Hepatic stellate cell (primary cell): ENCODE measurements at places on chromosomes 16 and 17.

DNA sequence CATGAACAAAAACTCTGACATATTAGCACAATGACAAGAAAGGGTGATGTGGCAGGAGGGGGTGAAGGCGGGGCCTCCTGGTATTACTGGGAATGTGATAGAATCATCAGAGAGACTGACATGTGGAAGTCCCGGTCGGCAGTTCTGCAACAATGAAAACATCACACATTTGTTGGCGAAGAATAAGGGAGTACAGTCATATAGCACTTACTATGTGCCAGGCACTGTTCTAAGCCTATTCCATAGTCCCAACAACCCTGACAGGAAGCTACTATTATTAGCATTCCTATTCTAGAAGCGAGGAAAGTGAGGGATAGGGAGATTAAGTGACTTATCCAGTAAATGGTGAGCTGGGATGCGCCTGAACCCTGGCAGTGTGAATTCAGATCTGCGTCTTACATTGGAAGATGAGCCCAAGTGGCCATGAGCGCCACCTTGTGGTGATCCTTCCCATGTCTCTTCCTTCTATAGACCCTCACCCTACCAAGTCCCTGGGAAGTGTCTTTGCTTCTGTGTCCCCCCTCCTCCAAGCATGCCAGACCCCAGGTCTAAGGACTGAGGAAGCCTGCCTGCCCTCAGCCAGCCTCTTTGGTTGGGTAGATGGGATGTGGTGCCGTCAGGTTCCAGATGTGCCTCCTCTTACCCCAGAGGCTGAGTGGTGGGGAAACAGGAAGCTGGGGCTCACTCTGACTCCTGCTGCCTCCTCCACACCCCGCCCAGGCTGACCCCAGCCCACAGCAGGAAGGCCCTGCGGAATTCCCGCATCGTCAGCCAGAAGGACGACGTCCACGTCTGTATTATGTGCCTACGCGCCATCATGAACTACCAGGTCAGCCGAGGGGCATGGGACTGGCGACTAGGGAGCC, 14.0 kb downstream of the FMNL1 start:
- peak; percentile 80 for DNase-seq

- DNase-seq = no peak
Observed at GRCh38 chr17:82691714-82692113, 6.8 kb downstream of the RAB40B start.

DNA sequence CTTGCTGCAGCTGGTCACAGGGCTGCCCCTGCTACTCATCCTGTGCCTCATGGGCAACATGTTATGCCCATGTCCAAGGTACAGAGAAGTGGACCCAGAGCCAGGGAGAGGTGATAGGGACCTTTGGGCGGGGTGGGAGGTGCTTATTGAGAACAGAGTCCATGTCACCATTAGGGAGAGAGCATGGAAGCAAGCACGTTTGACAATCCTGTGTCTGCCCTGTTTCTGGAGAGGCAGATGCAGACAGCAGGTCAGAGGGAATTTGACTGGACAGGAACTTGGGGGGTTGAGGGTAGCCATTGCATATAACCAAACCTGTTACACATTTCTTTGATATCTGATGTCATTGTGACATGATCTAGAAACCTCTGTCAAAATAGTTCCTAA, 14.3 kb upstream of the ARL4D start:
- no peak for DNase-seq

DNA sequence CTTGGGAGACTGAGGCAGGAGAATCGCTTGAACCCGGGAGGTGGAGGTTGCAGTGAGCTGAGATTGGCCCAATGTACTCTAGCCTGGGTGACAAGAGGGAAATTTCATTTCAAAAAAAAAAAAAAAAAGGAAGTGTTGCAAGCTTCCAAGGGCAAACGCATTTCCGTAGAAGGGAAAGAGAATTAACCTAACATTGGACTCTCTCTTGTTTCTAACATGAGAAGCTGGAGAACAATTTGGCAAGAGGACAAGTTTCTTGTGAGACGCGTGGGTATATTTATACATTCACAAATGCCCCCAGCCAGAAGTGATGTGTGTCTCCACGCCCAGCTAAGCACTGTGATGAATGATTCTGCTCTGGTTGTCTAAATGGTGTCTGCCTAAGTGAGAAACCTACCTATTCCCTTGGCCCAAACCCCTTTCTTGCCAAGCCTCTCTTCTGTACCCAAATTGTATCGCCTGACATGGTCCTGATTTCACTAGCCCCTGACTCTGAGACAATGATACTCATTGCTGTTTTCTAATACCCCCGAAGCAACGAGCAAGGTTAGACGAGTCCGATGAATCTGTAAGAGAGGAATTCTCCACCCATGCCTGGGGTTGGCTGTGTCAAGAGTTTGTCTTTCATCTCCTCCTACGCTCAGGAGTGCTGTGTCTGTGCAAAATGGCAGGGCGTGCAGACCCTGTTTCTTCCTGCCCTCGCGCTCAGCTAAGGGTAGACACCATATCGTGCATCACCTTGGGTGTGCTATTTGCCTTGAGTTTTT, 14.2 kb upstream of the ST6GALNAC2 start:
- DNase-seq = no peak
